Naive thymus-derived CD8-positive, alpha-beta T cell (primary cell): ENCODE measurements at places on chromosomes 16 and 17. TPM values are rescaled to one million over a fixed set of nuclear protein-coding genes. Genes with fewer than 3 reads are reported as not detected.

GRCh38 chr17:35740997-35741931 lies 9.8 kb downstream of the RASL10B start:
- DNase-seq, result no peak
- peak overlapping the region; percentile 70 for H3K4me3 ChIP-seq
- H3K27me3 ChIP-seq, result peaks cover 26% of the 10 kb centered on the region
- no peaks in the 10 kb centered on the region for H3K36me3 ChIP-seq
- H3K4me1 ChIP-seq, result peaks cover 9% of the 10 kb centered on the region

GRCh38 chr17:47295037-47295873 lies 28.5 kb upstream of the EFCAB13 start:
- H3K4me1 ChIP-seq, result no peaks in the 10 kb centered on the region
- peaks cover 6% of the 10 kb centered on the region for H3K27me3 ChIP-seq
- no peak overlapping the region for H3K27ac ChIP-seq
- H3K4me3 ChIP-seq, result no peak overlapping the region
- H3K36me3 ChIP-seq, result no peaks in the 10 kb centered on the region
- no peak for DNase-seq

GRCh38 chr17:12088035-12088434 lies 67.4 kb downstream of the MAP2K4 start:
- no peak overlapping the region for H3K27ac ChIP-seq
- no peak overlapping the region for H3K4me3 ChIP-seq
- no peak for DNase-seq
- peaks cover 64% of the 10 kb centered on the region for H3K36me3 ChIP-seq

GRCh38 chr16:55488306-55488705 lies 9.3 kb downstream of the MMP2 start:
- no peaks in the 10 kb centered on the region for H3K4me1 ChIP-seq
- no peaks in the 10 kb centered on the region for H3K36me3 ChIP-seq
- no peak for DNase-seq
- no peak overlapping the region for H3K4me3 ChIP-seq
- H3K27me3 ChIP-seq, result peaks cover 29% of the 10 kb centered on the region
- H3K27ac ChIP-seq, result no peak overlapping the region

DNA sequence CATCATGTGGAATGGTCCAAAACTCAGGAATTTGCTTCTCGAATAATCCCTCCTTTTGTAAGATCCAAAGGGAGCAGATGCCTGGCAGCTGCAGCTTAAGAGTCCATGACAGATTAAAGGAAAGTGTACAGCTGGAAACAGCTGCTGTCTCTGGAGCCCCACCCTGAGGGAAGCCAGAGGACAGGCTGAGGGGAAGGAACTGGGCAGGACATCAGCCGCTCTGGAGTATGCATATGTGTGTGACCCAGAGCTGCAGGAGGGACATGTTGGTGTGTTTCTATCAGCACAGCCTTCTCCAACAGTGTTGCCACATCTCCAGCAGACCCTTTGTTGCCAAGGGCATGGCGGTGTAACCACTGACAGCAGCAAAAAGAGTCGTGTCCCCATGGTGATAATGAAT lies 46.2 kb downstream of the CYB561 start:
- H3K4me3 ChIP-seq, result no peak overlapping the region
- peaks cover 11% of the 10 kb centered on the region for H3K4me1 ChIP-seq
- H3K27ac ChIP-seq, result no peak overlapping the region
- no peaks in the 10 kb centered on the region for H3K27me3 ChIP-seq

DNA sequence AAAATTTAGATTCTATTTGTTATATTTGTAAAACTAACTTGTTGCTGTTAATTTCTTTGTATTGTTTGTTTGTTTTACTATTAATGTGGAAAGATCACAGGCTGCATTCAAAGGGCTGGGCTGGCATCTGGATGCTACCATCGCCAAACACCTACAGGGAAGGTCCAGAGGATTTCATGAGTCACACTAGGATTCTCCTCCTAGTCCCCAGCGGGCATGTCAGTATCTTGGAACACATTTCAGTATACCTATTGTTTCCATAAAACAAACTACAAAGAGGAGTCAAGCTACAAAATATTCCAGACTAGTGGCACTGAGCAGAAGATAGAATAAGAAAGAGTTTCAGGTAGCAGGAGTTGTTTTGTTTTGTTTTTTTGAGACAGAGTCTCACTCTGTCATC lies 55.3 kb downstream of the NOG start:
- no peaks in the 10 kb centered on the region for H3K36me3 ChIP-seq
- H3K27me3 ChIP-seq, result no peaks in the 10 kb centered on the region

DNA sequence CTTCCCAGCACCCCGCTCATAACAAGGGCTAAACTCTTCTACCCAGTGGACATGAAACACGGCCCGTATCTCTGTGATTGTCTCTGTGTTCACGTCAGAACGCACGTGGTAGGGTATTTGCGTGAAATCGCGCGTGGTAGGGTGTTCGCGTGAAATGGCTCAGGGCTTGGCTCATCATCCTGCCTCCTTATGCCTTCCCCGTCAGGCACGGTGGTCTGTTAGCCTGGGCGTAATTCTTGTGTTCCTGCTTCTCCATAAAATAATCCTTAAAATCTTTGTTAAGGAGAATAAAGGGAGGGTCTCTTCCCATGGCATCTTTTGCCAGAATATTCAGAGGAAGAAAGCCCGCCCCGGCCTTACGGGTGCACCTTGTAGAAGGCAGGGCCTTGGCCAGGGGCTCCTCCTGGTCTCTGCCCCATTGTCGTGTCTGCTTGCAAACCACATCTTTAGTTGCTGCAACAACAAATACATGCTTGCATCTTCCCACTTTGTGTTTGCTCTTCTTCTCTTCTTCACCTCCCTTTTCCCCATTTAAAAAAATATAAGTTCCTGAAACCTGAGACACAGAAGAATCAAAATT lies 116.7 kb upstream of the CHMP6 start:
- H3K27me3 ChIP-seq, result no peaks in the 10 kb centered on the region
- no peaks in the 10 kb centered on the region for H3K36me3 ChIP-seq
- no peak for DNase-seq
- peaks cover 58% of the 10 kb centered on the region for H3K4me1 ChIP-seq

- H3K27ac ChIP-seq, result no peak overlapping the region
- no peaks in the 10 kb centered on the region for H3K4me1 ChIP-seq
- no peaks in the 10 kb centered on the region for H3K36me3 ChIP-seq
- H3K4me3 ChIP-seq, result no peak overlapping the region
Observed at GRCh38 chr17:72514891-72515290, 394.1 kb downstream of the SOX9 start.

GRCh38 chr17:61303817-61304096 lies 95.9 kb upstream of the TBX2 start:
- no peak for DNase-seq
- no peak overlapping the region for H3K27ac ChIP-seq
- no peaks in the 10 kb centered on the region for H3K27me3 ChIP-seq
- no peaks in the 10 kb centered on the region for H3K4me1 ChIP-seq

DNA sequence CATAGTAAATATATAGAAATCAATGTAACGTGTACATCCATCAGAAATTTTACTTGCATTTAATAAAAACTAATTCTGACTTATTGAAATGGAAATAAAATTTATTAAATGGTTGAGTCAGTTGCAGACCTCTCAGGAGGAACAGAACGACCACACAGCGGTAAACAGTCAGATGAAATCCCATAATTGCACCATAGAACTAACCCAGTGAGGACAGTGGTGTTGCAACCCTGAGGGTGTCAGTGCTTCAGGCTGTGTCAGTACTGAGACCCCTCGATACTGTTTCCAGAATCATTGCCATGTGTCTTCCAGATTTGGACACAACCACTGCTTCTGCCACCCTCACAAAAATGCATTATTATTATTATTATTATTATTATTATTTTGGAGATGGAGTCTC lies 29.0 kb upstream of the SSTR2 start:
- H3K4me3 ChIP-seq, result no peak overlapping the region
- H3K4me1 ChIP-seq, result peaks cover 2% of the 10 kb centered on the region
- peaks cover 6% of the 10 kb centered on the region for H3K27me3 ChIP-seq
- H3K27ac ChIP-seq, result no peak overlapping the region

DNA sequence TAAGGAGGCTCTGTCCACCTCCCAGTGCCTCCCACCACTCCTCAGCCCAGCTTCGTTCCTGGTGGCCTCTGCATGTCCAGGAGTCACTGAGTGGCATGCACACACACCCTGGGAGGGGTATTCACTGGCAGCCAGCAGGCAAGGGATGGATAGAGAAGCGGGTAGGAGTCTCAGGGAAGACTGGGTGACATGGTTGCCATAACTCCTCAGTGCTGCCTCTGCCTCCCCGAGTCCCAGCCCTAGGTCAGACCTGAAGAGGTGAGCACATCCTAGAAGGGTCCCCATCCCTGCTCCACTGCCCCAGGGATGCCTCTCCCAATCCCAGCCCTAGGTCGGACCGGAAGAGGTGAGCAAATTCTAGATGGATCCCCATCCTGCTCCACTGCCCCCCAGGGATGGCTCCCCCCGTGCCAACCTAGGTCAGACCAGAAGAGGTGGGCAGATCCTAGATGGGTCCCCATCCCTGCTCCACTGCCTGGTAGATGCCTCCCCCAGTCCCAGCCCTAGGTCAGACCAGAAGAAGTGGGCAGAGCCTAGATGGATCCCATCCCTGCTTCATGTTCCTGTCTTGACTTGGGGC lies 197.0 kb downstream of the IRF8 start:
- no peak for DNase-seq
- no peaks in the 10 kb centered on the region for H3K4me1 ChIP-seq
- no peak overlapping the region for H3K27ac ChIP-seq
- H3K36me3 ChIP-seq, result no peaks in the 10 kb centered on the region
- H3K4me3 ChIP-seq, result no peak overlapping the region
- peaks cover 12% of the 10 kb centered on the region for H3K27me3 ChIP-seq

IL17C gene
- 0.60 TPM for total RNA-seq

RAP1GAP2 gene
- 1.3 TPM for total RNA-seq

CLEC10A gene
- 0.49 TPM for total RNA-seq

PAGR1 gene
- total RNA-seq, result 31.3 TPM

HAS3 gene
- 4.0 TPM for total RNA-seq

CRISPLD2 gene
- total RNA-seq, result not detected

SNX11 gene
- 20.9 TPM for total RNA-seq
